A549 treated with CORT108297 at 1 μM for 4 hours (cell line): ENCODE measurements at places on chromosomes 11 and 22. TPM values are rescaled to one million over a fixed set of nuclear protein-coding genes. Genes with fewer than 3 reads are reported as not detected.

Gene SLC43A3
- total RNA-seq = 0.36 to 0.72 TPM (median 0.46 TPM) in 5 replicates

Gene CTR9
- total RNA-seq = 19.9 to 29.1 TPM (median 23.0 TPM) in 5 replicates

Gene FOSL1
- 148 to 236 TPM (median 164 TPM) in 5 replicates for total RNA-seq

Gene FGF19
- total RNA-seq = 0.03 to 0.08 TPM in 2 of 5 replicates, not detected in the others

Gene GGT5
- total RNA-seq = 1.8 to 3.1 TPM (median 2.5 TPM) in 5 replicates

Gene C11orf91
- total RNA-seq = 0.35 to 1.8 TPM (median 1.4 TPM) in 5 replicates

Gene ARHGAP32
- total RNA-seq = 3.0 to 4.5 TPM (median 3.8 TPM) in 5 replicates

Gene NXPE1
- total RNA-seq = not detected in 5 replicates

Gene MUC15
- total RNA-seq = not detected in 5 replicates

Gene CALCA
- 0.14 TPM in 1 of 5 replicates, not detected in the others for total RNA-seq

Gene MEN1
- total RNA-seq = 32.0 to 45.4 TPM (median 44.1 TPM) in 5 replicates

Gene NRIP3
- 0.81 to 1.2 TPM (median 0.97 TPM) in 5 replicates for total RNA-seq

Gene OR8H1
- total RNA-seq = not detected in 5 replicates

Gene C11orf42
- not detected in 5 replicates for total RNA-seq

Gene MYEOV
- total RNA-seq = 98.5 to 119 TPM (median 112 TPM) in 5 replicates

Gene BBOX1
- 0.05 to 0.39 TPM in 2 of 5 replicates, not detected in the others for total RNA-seq

Gene CRYBB2
- not detected in 5 replicates for total RNA-seq

Gene SERHL2
- total RNA-seq = 0.12 to 0.37 TPM (median 0.25 TPM) in 5 replicates

Gene LMO2
- total RNA-seq = 0.22 to 0.69 TPM (median 0.57 TPM) in 5 replicates

Gene CXCR5
- total RNA-seq = 0.07 to 0.13 TPM (median 0.11 TPM) in 5 replicates

Gene POU2AF1
- not detected in 5 replicates for total RNA-seq

Gene ACO2
- 44.9 to 48.9 TPM (median 47.6 TPM) in 5 replicates for total RNA-seq

Gene LGALS1
- total RNA-seq = 1,348 to 1,402 TPM (median 1,371 TPM) in 5 replicates

Gene PSMA1
- 185 to 199 TPM (median 188 TPM) in 5 replicates for total RNA-seq

Gene PRG2
- total RNA-seq = 0.08 TPM in 1 of 5 replicates, not detected in the others

Gene ART1
- not detected in 5 replicates for total RNA-seq

Gene ENDOD1
- total RNA-seq = 12.8 to 15.8 TPM (median 14.0 TPM) in 5 replicates

Gene RFPL2
- total RNA-seq = 0.07 to 0.21 TPM (median 0.11 TPM) in 5 replicates

Gene ANO9
- 0.55 to 1.8 TPM (median 1.0 TPM) in 5 replicates for total RNA-seq

Gene SCGB1A1
- 0.23 to 0.45 TPM in 2 of 5 replicates, not detected in the others for total RNA-seq

Gene SAA4
- not detected in 5 replicates for total RNA-seq
